PC-3 (cell line): ENCODE measurements at places on chromosomes 1 and 21. TPM values are rescaled to one million over a fixed set of nuclear protein-coding genes. Genes with fewer than 3 reads are reported as not detected.
A peak's percentile ranks its signal among the peaks of the same experiment; 100 is the strongest.

GRCh38 chr1:48055876-48056764, 58.9 kb upstream of the TRABD2B start:
- no peak overlapping the region for H3K4me3 ChIP-seq
- H3K36me3 ChIP-seq, result no peaks in the 10 kb centered on the region
- no peaks in the 10 kb centered on the region for H3K27me3 ChIP-seq
- no peak overlapping the region for H3K27ac ChIP-seq
- DNase-seq, result no peak

DNA sequence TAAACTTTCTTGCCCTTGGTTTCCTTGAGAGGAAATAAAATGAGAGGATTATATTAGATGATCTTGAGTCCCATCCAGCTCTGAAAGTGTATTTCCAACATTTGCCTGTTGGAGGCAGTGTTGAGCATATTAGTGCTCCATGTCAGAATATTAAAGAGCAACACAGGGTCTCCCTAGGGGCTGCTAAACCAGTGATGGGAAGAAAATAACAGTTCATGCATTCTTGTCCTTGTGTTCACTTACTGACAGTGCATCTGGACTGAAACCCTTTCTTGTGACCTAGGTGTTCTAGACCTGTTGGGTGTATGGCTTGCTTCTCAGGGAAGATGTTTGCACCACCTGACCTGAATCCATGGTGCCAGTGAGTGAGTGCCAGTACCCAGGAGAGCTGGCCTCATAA, 124.7 kb upstream of the KIAA0040 start:
- peaks cover 9% of the 10 kb centered on the region for H3K4me1 ChIP-seq
- no peak overlapping the region for H3K27ac ChIP-seq
- DNase-seq, result peak; percentile 21
- H3K27me3 ChIP-seq, result no peaks in the 10 kb centered on the region

- peaks cover 52% of the 10 kb centered on the region for H3K27me3 ChIP-seq
- H3K36me3 ChIP-seq, result no peaks in the 10 kb centered on the region
- H3K4me3 ChIP-seq, result no peak overlapping the region
- peak; percentile 48 for DNase-seq
Observed at GRCh38 chr1:230568676-230569075, 73.6 kb upstream of the COG2 start.

DNA sequence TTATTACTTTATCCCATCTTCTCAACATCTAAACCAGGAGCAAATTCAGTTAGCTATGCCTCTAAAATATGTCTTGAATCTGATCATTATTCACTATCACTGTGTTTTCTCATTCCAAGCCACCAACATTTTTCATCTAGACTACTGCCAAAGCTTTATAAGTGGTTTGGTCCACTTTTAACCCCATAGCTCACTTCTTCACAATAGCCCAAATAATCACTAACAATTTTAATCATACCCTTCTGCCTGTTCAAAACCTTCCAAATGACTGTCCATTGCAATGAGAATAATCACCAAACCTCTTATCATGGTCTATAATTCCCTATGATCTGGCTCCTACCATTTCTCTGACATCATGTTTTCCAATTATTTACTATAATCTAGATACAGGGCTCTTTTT, 149.8 kb upstream of the ZNHIT6 start:
- no peak for DNase-seq
- no peaks in the 10 kb centered on the region for H3K36me3 ChIP-seq
- no peaks in the 10 kb centered on the region for H3K27me3 ChIP-seq
- H3K4me1 ChIP-seq, result no peaks in the 10 kb centered on the region
- H3K27ac ChIP-seq, result no peak overlapping the region
- no peak overlapping the region for H3K4me3 ChIP-seq

PPFIA4 gene
- 3.4 and 12.1 TPM in 2 replicates for total RNA-seq

GRCh38 chr1:211920602-211921226, 90.2 kb upstream of the LPGAT1 start:
- no peak for DNase-seq
- H3K27me3 ChIP-seq, result peaks cover 47% of the 10 kb centered on the region
- peaks cover 21% of the 10 kb centered on the region for H3K4me1 ChIP-seq
- no peak overlapping the region for H3K4me3 ChIP-seq
- H3K36me3 ChIP-seq, result no peaks in the 10 kb centered on the region
